Activated T-cell treated with anti-CD3 and anti-CD28 coated beads for 1 hour (primary cell): ENCODE measurements at places on chromosomes 7 and 10.

- no peak for DNase-seq
These were observed 41.8 kb downstream of the PDLIM1 start for GRCh38 chr10:95248989-95249388.

- no peak for DNase-seq
These were observed 11.8 kb downstream of the MET start for GRCh38 chr7:116683786-116684185.

GRCh38 chr7:70316745-70317144 lies 718.5 kb downstream of the AUTS2 start:
- no peak for DNase-seq

- DNase-seq: no peak
These were observed 23.6 kb downstream of the BZW2 start for GRCh38 chr7:16669581-16669980.

DNA sequence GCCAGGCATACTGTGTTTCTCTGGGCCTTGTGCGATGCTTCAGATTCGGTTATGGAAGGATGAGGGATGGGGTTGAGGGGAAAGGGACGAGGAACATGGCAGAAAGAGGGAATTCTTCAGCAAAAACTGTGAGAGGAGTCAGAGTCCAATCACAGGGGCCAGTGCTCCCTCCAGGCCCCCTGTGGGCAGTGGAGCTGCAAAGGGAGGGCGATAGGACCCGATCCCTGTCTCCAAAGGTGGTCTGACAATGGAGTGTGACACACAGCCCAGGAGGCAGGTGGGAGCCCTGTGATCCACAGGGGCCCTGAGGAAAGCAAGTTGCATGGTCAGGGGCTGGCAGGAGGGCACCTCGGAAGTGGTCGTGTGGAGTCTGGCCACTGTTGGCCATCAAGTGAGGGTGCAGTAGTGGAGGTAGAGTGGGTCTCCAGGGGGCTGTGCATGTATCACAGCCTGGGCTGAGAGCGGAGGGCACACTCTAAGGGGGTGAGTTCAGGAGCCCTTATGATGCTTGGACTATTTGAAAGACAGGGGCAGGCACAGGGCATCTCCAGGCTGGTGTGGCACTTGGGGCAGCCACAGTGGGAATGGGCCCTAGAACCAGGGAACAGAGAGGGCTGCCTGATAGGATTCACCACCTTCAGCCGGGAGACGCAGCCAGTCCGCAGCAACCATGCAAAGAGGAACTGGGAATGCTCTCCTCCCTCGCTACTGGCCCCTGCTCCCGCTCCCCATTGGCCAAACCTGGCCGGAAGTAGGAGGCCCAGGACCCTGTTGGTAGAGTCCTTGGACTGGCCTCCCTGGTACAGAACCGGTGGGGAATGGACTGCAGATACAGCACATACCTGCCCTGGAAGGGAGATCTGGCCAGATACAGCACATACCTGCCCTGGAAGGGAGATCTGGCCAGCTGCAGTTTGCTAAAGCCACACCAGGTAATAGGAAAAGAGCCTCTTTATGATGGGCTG lies 115.9 kb downstream of the ADCY1 start:
- no peak for DNase-seq

DNA sequence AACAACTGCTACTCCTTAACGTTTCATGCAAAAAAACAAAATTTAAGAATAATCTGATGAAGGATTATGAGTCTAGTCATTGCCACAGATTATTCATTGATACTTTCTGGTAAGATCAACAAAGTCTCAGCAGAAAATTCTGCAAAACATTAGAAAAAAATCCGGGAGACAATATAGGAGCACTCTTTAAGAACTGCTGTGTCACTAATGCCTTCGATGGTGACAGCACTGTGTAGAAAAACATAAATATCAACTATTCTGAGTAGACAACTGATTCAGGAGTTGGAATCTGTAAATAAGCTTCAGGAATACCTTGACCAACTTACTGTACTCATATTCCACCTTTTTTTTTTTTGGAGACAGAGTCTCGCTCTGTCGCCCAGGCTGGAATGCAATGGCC lies 69.0 kb downstream of the CYTH3 start:
- no peak for DNase-seq

DNA sequence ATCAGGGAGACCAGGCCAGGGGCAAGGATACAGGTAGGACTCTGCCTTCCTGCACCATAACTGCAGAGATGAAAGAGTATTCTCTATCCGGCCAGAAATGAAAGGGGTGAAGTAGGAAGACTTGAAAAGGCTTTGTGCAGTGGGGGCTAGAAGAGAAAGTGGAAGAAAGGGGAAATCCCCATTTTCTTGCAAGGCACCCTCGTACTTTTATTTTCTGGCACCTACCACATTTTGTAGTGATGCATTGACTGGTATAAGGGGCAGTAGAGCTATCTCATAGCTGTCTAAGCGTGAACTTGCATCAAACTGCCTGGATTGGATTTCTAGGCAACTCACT lies 752 bp upstream of the CAMK2G start:
- DNase-seq: no peak

DNA sequence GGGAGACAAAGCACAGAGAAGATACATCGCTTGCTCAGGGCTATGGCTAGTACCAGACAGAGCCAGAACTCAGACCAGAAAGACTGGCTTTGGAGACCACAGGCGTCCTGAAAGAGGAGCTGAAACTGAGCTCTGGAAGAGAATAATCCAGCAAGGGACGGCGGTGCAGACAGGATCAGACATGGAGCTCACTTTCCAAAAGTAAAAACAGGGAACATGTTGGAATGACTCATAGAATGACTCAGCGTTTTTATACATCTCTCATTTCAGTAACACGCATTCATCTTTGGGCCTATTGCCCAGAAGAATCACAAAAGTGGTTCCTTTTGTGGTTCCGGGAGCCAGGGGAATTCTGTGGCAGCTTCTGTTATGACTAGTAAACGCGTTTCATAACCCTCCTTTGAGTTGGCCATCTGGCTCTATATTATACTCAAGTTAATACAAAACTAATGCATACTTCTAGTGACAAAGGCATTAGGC lies 37.2 kb downstream of the PLEKHS1 start:
- DNase-seq: no peak

GRCh38 chr10:44511601-44512000 lies 126.7 kb upstream of the CXCL12 start:
- no peak for DNase-seq

DNA sequence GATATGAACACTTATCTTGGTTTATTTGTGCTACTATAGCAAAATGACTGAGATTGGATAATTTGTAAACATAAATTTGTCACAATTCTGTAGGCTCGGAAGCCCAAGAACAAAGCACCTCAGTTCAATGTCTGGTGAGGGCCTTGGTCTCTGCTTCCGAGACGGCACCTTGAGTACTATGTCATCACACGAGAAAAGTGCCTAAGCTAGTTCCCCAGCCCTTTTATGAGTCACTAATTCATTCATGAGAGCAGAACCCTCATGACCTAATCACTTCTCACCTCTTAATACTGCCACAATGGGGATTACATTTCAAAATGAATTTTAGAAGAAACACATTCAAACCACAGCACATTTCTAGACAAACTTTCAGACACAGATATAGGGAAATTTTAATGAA lies 52.0 kb upstream of the PRSS1 start:
- no peak for DNase-seq

DNA sequence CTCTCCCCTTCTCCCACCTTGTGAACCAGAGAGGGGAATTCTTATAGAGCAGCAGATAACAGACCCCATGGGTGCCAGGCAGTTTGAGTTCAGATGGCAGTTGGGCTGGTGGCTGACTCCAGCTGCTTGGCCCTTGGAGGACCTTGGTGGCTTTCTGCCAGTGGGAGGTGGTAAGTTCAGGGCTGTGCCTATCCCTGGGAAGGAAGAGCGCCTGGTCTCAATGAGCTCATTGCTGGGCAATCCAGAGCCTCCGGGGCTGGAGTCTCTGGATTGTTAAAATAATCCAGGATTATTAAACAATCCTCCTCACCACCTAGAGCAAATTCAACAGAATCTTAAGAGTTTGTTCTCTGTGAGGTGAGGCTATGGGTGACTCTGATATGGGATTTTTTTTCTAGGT lies 105.2 kb downstream of the FANK1 start:
- no peak for DNase-seq

- no peak for DNase-seq
These were observed 144.6 kb upstream of the RHEB start for GRCh38 chr7:151664268-151664667.

- no peak for DNase-seq
These were observed 9.2 kb downstream of the PCBD1 start for GRCh38 chr10:70879207-70879606.

- no peak for DNase-seq
These were observed 42.5 kb upstream of the TMEM236 start for GRCh38 chr10:17709492-17709891.
